ENCODE measurements at places on chromosomes 2 and 18. TPM values are rescaled to one million over a fixed set of nuclear protein-coding genes. Genes with fewer than 3 reads are reported as not detected.

GRCh38 chr18:48215876-48216638 is 193.1 kb downstream of the ZBTB7C start:
- DNase-seq = no peak
- no peak overlapping the region for H3K27ac ChIP-seq
- H3K27me3 ChIP-seq = no peaks in the 10 kb centered on the region
- peaks cover 6% of the 10 kb centered on the region for H3K4me1 ChIP-seq
- no peaks in the 10 kb centered on the region for H3K36me3 ChIP-seq

The VWA3B gene
- 27.0 TPM for total RNA-seq

DNA sequence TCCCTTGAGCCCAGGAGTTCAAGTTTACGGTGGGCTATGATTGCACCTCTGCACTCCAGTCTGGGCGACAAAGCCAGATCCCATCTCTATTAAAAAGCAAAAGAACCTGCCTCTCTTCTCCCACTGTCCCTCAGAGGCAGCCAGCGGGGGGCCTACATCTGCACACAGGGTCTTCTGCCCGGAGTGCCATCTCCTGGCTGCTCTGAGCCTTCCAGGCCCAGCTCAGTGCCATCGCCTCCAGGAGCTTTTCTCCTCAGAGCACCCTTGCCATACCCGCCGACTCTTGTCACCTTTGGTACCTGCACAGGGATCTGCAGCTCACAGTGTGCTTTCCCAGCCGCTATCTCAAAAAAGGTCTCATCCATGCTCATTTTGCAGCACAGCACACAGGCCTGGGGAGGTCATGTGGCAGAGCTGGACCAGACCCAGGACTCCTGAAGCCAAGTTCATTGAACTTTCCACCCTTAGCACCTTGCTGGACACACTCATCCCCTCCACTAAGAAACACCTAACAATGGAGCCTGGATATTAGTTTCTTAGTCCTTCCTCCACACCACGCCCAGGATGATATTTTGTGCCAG is 186.3 kb downstream of the HAUS1 start:
- H3K4me1 ChIP-seq = no peaks in the 10 kb centered on the region
- no peaks in the 10 kb centered on the region for H3K36me3 ChIP-seq
- H3K27me3 ChIP-seq = no peaks in the 10 kb centered on the region
- no peak for DNase-seq
- H3K4me3 ChIP-seq = no peak overlapping the region

DNA sequence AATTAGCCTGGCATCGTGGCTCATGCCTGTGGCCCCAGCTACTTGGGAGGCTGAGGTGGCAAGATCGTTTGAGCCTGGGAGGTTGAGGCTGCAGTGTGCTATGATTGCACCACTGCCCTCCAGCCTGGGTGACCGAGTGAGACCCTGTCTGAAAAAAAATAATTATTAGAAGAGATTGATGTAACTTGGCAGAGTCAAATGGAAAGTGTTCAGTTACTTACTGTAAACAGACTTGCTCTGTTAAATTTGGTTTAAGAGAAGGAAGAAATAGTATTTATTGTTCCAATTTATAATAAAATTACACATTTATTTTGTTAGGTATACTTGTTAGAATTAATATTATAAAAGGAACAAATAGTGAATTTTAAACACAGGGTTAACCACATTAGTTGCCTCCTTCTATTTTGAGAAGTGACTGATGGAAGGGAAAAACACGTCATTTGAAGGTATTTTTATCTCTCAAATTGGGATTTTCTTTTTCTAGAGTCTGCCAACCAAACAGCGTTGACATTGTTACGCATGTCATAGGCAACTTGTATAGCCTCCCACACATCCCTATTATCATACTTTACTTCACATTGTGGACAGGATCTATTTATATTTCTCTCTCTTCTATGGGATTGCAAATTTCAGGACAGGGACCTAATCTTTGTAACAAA is 118.8 kb upstream of the B3GNT2 start:
- no peaks in the 10 kb centered on the region for H3K27me3 ChIP-seq
- DNase-seq = no peak
- H3K27ac ChIP-seq = no peak overlapping the region
- no peaks in the 10 kb centered on the region for H3K36me3 ChIP-seq
- H3K4me1 ChIP-seq = no peaks in the 10 kb centered on the region
- H3K4me3 ChIP-seq = no peak overlapping the region

The CRYGD gene
- total RNA-seq = not detected

DNA sequence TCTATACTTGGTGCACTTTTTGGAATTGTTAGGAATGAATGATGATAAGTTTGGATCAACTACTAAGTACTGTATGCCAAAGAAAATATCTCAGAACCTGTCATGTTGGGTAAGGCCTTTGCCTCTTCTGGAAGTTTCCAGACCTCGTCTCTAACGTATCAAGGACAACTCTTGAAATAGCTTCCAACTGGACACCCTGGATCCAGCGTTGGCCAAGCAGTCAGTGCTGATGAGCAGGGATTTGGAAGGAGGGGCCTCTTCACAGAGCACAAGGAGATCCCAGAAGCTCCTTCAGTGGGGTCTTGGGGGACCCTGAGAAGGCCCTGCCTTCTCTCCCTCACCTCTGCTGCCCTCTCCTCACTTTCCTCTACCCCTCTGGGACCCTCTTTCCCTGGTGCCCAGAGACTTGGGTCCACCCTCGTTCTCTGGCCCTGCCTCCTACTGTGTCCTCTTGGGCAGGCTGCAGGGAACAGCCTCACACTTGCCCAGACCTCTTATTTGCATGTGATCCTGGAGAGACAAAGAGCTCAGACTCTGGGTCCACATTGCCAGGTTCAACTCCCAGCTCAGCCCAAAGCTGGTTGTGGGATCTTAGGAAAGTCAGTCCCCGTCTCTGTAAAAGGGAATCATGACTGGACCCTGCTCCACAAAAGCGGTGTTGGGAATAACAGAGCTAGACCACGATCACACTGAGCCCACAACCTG is 145.8 kb downstream of the COL6A3 start:
- H3K36me3 ChIP-seq = no peaks in the 10 kb centered on the region
- H3K4me1 ChIP-seq = no peaks in the 10 kb centered on the region
- peak overlapping the region; percentile 62 for H3K27ac ChIP-seq
- no peak overlapping the region for H3K4me3 ChIP-seq
- no peaks in the 10 kb centered on the region for H3K27me3 ChIP-seq

The SLC66A2 gene
- total RNA-seq = 143 TPM

The LONRF2 gene
- 16.1 TPM for total RNA-seq

The TMEFF2 gene
- 2.2 TPM for total RNA-seq

DNA sequence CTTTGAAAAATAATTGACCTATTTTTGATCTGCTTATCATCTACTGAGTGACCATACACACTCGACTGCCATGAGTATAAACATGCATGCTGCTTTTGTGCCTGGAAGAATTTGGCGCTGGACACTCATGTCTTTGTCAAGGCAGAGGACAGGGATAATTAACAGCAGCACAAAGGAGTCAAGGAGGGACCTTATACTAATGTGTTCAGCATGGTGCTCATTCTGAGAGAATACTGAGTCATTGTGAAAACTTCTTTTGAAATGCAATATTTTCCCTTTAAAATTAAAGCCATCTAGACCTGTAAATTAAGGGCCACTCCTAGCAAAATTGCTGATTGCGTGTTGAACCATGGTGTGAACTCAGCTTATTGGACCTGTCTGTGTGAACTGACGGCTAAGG is 116.3 kb downstream of the ZNF532 start:
- no peaks in the 10 kb centered on the region for H3K4me1 ChIP-seq
- H3K4me3 ChIP-seq = no peak overlapping the region
- no peaks in the 10 kb centered on the region for H3K36me3 ChIP-seq
- no peak for DNase-seq
- no peaks in the 10 kb centered on the region for H3K27me3 ChIP-seq

GRCh38 chr2:201990069-201990468 is 43.6 kb upstream of the FZD7 start:
- peaks cover 3% of the 10 kb centered on the region for H3K4me1 ChIP-seq
- no peak overlapping the region for H3K4me3 ChIP-seq
- DNase-seq = no peak
- no peaks in the 10 kb centered on the region for H3K27me3 ChIP-seq
- no peak overlapping the region for H3K27ac ChIP-seq

DNA sequence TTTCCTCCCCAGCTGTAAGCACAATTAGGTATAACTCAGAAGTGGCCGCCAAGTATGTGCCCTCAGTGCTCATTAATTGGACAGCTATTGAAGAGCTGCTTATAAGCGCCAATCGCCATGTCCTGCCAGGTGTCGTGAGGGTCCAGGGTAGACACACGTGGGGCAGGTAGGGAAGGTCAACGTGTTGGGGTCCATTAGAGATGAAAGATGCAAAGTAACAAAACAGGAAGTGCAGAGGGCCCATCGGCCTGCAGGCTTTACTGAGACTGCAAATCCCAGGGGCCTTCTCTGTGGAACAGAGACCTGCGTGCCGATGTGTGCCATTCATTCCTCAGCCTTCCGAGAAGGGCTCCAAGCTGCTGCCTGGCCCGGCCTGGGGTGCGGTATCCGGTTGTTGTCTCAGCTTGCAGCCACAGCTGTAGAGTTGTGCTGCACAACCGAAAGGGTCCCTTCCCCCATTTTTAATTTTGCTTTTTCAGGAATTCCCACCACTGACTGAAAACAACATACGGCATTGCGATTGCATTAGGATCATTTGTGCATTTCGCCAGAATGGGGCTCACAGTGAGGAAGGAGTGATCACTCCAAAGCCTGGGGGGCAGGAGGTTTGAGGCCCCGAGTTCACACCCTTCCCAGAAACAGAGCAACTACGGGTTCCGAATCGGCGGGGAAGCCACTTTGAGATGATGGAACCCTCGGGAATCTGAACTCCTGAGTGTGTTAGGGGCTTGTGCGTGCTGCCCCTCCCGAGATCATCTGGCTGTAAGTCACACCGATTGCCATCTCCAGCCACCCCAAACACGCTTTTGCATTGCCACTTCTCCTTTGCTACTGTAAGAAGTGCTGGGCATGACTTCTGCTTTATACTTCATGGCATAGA is 94.3 kb downstream of the TSHZ1 start:
- no peak for DNase-seq
- no peaks in the 10 kb centered on the region for H3K4me1 ChIP-seq
- H3K27me3 ChIP-seq = no peaks in the 10 kb centered on the region
- H3K36me3 ChIP-seq = no peaks in the 10 kb centered on the region
- no peak overlapping the region for H3K4me3 ChIP-seq

- H3K27me3 ChIP-seq = no peaks in the 10 kb centered on the region
- H3K4me3 ChIP-seq = no peak overlapping the region
- DNase-seq = no peak
- no peaks in the 10 kb centered on the region for H3K36me3 ChIP-seq
- no peak overlapping the region for H3K27ac ChIP-seq
- no peaks in the 10 kb centered on the region for H3K4me1 ChIP-seq
Observed at GRCh38 chr18:7728297-7728696, 161.2 kb downstream of the PTPRM start.

- peak overlapping the region; percentile 84 for H3K27ac ChIP-seq
- peak overlapping the region; percentile 84 for H3K4me3 ChIP-seq
- H3K4me1 ChIP-seq = peaks cover 42% of the 10 kb centered on the region
- no peak for DNase-seq
- no peaks in the 10 kb centered on the region for H3K27me3 ChIP-seq
Observed at GRCh38 chr2:19356545-19357401, 1.6 kb downstream of the OSR1 start.

- no peaks in the 10 kb centered on the region for H3K36me3 ChIP-seq
- H3K27ac ChIP-seq = no peak overlapping the region
- DNase-seq = no peak
- H3K27me3 ChIP-seq = no peaks in the 10 kb centered on the region
Observed at GRCh38 chr2:207532676-207533075, 2.9 kb downstream of the CREB1 start.

The PLEKHH2 gene
- 80.2 TPM for total RNA-seq

DNA sequence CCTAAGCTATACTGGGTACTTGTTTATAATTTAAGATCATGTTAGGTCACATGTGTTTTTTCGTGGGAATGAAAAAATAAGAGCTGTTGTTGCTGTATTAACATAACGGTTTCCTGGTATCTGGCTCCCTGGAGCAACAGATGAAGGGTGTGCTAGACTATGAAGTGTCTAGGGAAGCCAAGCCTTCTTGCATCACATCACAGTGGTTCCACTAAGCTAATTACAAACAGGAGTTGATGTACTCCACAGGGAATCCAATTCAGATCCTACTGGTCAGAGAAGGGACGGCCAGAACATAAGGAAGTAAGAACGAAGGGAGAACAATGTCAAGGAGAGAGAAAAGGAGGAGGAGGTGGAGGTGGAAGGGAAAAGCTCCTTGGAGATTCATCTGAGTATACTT is 193.0 kb upstream of the CYP26B1 start:
- H3K4me1 ChIP-seq = no peaks in the 10 kb centered on the region
- no peaks in the 10 kb centered on the region for H3K36me3 ChIP-seq
- H3K27ac ChIP-seq = no peak overlapping the region

GRCh38 chr2:210901326-210901725 is 344.9 kb downstream of the CPS1 start:
- H3K27ac ChIP-seq = no peak overlapping the region
- no peaks in the 10 kb centered on the region for H3K4me1 ChIP-seq
- no peaks in the 10 kb centered on the region for H3K36me3 ChIP-seq
- no peaks in the 10 kb centered on the region for H3K27me3 ChIP-seq

The HNMT gene
- total RNA-seq = 20.8 TPM

DNA sequence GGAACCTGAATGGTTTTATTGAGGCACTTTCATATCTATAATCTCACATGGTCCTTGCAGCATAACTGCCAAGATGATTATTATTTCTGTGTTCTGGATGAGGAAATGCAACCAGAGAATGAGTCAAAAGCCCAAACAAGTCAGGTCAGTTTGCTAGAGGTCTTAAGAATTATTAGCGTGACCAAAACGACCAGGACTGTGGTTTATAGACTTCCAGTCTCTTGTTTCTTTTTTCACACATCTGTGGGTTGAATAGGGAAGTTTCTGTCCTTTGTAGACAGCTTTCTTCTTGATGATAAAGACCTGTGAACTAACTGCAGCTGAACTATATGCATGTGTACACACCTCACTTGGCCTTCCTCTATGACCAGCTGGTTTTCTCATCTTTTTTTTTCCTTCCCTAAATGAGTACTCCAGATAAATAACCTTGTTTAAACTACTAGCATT is 13.9 kb downstream of the ADAM23 start:
- no peaks in the 10 kb centered on the region for H3K36me3 ChIP-seq
- no peaks in the 10 kb centered on the region for H3K27me3 ChIP-seq
- H3K27ac ChIP-seq = no peak overlapping the region
- DNase-seq = no peak

The RND3 gene
- total RNA-seq = 8.0 TPM

DNA sequence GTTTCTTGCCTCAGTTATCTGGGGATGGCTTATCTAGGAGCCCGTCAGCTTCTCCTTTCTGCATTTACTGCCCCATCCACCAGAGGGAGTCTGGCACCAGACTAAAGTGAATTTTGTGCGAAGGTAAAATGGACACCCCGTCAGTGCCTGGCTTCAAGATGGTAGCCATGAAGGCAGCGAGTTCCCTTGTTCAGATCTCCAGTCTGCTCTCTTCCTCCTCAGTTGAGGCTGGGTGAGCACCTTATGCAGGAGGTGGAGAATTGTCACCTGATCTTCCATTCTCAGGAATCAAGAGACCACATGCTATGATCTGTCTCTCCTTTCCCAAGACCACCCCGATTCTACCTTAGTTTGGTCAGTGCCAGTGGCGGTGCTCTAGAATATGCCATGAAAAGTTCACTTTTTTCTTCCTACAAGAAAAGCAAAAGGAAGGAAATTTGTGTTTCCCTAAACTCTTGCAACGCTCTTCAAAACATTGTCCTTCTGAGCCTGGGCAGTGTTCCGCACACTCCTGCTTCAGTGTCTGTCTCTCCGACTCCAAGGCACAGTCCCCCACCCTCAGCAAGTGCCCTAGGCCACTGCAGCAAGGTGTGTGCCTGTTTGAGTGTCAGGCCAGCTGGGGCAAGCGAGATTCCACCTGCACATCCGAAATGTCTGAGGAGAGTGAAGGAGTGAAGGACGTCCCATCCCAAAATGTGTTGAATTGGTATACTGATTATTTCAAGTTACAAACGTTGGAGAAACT is 168.6 kb downstream of the SS18 start:
- no peaks in the 10 kb centered on the region for H3K36me3 ChIP-seq
- no peaks in the 10 kb centered on the region for H3K4me1 ChIP-seq
- no peak overlapping the region for H3K27ac ChIP-seq
- H3K27me3 ChIP-seq = no peaks in the 10 kb centered on the region
- no peak overlapping the region for H3K4me3 ChIP-seq
- DNase-seq = peak; percentile 65

The DSC1 gene
- not detected for total RNA-seq

The RMC1 gene
- total RNA-seq = 44.2 TPM

Measured in testis (tissue), 5 donors.